ENCODE measurements at places on chromosomes 11 and 22. TPM values are rescaled to one million over a fixed set of nuclear protein-coding genes. Genes with fewer than 3 reads are reported as not detected.

TPBGL gene
- 0.15 TPM for total RNA-seq

CRACR2B gene
- total RNA-seq: 5.0 TPM

VWCE gene
- total RNA-seq: 0.61 TPM

HEPN1 gene
- total RNA-seq: not detected

Data from A549 treated with GW870086 at 1 μM for 4 hours (cell line).